CD4-positive, alpha-beta T cell treated with Interleukin-4 for 1 hour (primary cell): ENCODE measurements at places on chromosomes 4 and X.

DNA sequence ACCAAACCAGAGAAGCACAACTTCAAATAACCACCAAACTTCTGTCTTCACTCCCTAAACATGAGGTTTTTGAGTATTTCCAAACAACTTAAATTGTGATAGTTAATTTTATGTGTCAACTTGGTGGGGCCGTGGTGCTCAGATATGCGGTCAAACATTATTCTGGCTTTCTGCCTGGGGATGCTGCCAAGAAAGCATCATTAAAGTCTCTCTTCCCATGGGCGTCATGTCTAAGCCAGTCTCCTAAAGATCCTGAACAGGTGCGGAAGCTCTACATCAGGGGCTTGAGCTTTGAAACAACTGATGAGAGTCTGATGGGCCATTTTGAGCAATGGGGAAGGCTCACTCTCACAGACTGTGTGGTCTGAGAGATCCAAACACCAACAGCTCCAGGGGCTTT lies 24.1 kb upstream of the SOD3 start:
- no peak for DNase-seq

GRCh38 chrX:154348114-154348531 lies 26.3 kb downstream of the FLNA start:
- no peak for DNase-seq

DNA sequence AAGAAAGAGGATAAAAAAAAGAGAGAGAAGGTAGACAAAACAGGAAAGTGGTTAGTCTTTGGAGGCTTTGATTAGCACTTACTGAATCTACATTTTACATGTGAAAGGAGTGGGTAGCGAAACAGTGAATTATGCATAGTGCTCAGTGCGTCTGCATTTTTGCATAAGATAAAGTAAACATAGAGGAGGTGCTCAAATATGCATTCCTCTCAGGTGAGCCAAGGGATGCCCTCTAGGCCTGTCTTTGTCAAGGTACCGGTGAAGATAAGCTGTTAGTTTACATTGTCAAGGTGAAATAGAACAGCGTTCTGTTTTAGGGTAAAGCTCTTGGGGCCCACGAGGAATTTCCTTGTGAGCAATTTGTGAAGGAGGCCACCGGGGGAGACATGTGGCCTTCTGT lies 260.6 kb downstream of the TRIML1 start:
- DNase-seq = no peak

GRCh38 chr4:8772499-8773123 lies 99.0 kb downstream of the HMX1 start:
- no peak for DNase-seq

DNA sequence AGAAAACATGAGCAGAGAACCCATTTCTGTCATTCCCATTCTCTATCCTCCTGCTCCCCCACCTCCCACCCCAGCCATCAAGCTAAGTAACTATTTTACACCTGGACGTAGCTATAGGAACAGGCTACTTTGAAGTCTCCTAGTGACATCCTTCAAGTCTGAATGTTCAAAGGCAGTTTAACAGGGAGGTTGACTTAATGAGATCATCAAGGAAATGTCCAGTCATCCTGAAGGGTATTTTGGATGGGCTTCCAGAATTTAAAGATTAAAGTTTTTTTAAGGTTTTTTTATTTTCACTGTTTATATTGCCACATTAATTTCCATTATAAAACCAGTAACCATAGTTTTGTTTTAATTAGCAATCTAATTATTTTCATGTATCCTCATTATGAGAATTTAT lies 41.1 kb downstream of the HPF1 start:
- DNase-seq = no peak
